ENCODE measurements at places on chromosomes 3 and 15. TPM values are rescaled to one million over a fixed set of nuclear protein-coding genes. Genes with fewer than 3 reads are reported as not detected.

Gene PP2D1
- not detected for total RNA-seq

GRCh38 chr3:144409319-144409718 lies 437.7 kb downstream of the DIPK2A start:
- no peak for DNase-seq

- DNase-seq = peak; percentile 76
Measured at GRCh38 chr15:64072812-64073211, 20.8 kb downstream of the CIAO2A start.

DNA sequence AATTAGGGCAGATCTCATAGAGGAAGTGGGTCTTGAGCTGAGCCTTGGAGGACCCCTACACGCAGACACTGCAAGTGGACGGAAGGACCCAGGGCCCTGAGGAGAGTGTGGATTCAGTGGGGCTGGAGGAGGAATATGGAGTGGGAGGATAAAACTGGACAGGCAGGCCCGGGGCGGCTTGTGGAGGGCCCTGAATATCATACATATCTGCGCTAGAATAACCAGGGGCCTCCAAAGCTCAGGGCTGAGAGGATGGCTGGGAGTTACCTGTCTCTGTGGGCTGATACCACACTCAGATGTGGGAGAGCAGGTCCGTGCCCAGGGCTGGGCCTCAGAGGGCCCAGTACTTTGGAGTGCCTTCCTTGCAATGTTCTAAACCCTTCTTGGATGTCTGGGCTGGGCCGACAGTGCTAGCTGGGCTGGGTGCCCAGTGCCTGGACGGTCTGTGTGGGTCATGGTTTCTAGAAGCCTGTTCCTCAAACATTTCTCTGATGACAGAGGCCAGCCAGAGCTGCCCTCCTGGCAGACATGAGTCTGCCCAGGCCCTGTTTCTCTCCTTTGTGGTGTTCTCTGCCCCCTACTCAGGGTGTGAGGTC lies 29.6 kb downstream of the CHRD start:
- DNase-seq = no peak

DNA sequence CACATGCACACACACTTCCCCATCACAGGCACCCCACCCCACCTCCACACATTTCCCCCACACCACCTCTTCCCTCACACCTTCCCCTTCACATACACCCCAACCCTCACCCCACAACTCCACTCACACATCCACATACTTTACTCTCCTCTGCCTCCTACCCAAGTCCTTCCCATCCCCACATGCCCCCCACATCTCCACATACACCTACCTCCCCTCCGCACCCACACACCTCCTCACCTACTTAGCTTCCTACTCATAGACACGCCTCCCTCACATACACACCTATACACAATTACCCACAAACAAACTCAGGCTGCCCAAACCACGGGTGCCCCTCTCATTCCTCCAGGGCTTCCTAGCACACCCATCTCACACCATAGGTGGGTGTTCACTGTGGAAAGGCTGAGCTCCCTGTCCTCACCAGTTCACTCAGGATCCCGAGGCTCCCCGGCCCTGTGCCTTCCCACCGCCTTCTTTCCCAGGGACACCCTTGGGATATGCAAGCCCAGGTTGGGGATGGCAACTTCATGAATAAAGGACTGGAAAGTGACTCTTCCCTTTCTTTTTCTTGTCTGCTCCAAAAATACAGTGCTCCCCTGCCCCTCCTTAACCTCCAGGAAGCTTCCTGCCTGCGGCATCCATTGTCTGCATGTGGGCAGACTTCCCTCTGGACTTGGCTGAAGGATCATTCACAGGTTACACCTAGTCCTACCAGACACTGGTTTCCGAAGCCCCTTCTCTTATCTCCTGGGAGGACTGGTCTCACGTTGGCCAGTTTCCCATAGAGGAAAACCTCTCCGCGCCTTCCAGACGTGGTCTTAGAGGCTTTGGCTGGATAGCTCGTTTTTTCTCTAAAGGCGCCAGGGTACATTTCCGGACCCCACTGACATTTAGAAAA lies 61.5 kb downstream of the SLCO2A1 start:
- DNase-seq = no peak

DNA sequence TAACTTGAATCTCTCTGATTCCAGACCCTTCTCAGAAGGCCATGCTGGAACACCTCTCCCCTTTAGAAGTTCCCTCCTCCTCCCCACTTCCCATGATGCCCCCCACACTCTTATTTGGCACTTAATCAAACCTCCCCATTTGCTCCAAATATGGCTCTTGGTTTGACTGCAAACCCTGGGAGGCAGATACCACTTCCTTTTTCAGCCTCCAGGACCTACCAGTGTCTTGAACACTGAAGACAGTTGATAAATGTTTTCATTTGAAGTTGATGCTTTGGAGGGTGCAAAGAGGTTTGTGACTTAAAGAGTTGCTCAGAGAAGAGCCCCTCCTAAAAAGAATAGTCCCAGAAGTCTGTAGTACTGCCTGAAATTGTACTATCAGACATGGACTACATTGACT lies 61.5 kb downstream of the SEMA5B start:
- no peak for DNase-seq

DNA sequence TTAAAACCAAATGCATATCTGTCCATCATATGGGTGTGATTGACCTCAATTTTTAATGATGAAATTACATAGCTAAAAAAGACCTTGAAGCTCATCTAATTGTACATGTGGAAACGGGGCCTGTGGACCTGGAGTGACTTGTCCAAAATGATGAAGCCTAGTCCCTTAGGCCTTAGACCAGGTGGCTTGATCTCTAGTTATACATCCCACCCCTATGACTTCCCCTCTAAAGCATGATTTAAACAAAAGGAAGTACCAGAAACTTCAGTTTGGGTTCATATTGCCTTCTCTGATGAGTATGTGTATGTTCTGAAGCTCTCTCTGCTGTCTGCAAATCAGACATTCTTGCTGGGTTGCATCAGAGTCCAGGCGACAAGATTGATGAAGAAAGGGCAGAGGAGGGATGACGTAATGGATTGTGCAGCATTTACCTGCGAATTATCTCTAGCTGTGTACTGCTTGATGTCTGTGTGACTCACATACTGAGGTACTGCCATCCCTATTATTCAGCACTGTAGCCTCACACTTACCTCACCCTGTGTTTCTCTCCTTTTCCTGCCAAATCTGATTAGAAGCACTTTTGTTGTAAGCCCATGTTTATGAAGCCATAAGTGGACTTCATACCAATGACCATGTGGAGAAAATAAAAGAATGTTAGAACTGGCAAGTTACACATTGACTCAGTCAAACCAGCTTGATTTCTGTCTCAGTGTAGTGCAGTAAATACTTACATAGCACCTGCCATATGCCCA lies 111.5 kb downstream of the FILIP1L start:
- DNase-seq = peak; percentile 69

GRCh38 chr3:177936721-177937120 lies 599.5 kb upstream of the KCNMB2 start:
- DNase-seq = no peak

- DNase-seq = no peak
Measured at GRCh38 chr3:14405360-14406238, 3.2 kb downstream of the SLC6A6 start.

- peak; percentile 83 for DNase-seq
Measured at GRCh38 chr3:170563712-170564423, 22.0 kb downstream of the SLC7A14 start.

Gene COL7A1
- under 0.01 TPM for total RNA-seq

DNA sequence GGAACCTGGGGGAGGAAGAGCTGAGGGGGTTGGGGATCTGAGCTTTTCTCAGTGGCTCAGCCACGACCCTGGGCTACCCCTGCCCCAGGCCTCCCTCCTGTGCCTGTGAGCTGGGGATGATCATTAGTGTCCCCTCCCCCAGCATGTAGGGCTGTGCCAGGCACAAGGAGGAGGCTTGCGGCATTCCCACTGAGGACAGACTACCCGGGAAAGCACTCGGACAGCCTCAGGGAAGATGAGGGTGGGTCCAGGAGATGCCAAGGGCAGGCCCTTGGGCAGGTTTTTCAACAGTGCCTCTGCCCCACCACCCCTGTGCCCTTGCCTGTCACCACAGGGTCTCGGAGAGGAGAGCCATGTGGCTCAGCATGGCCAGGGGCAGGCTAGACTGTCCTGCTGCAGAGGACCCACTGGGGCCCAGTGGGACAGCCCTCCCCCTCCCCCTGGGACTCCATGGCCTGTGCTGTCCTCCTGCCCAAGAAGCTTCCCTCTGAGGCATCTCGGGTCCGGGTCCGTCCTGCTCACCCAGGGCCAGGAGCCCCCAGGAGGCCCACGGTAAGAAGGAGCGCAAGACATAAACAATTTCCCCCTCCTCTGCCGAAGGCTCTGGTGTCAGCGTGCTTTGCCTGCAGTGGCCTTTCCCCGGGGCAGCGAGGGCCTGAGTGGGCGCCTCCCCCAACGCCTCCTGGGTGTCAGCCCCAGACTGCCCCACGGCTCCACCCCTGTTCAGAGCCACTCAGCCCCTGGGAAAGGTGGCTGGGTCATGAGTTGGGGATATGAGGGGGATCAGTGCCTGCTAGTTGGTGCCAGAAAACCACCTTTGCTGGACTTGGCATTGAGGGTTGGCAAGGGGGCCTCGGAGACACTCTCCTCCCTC lies 192.5 kb downstream of the GOLGA6L6 start:
- DNase-seq = no peak

Gene C3orf85
- total RNA-seq = not detected

Gene DTWD1
- total RNA-seq = 12.1 TPM

Gene CBLB
- 6.8 TPM for total RNA-seq

Gene CPA3
- not detected for total RNA-seq

Gene TRH
- total RNA-seq = not detected

DNA sequence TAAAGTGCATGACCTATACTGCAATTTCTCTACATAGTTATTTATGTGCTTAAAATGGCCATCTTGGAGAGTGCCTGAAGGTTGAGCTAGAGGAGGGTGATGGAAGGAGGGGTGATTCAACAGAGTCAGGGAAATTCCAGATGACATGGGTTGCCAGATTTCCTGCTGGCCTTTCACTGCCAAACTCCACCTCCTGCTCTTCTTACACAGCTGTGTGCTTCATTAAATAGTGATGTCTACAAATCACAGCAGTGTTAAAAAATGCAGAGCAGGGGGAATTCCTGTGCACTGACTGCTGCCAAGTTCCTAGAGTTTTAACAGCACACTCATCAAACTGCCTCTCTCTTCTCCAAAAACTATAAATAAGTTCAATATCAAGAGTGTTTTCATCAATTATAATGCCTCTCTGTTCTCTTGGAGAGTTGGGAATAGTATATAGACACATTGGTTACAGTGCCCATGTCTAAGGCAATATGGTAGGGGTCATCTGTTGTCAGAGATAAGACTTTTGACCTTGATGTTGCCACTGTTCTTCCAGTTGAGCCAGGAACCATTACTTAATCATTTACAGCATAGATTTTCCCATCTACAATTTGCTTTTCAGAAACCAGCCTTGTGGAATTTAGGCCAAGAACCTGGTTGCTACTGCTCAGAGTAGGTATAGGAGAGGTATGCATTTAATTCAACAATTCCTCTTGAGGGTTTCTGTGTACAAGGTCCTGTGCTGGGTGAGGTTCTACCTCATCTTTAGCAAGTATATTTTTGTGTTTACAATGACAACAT lies 79.6 kb downstream of the TP63 start:
- DNase-seq = peak; percentile 98

DNA sequence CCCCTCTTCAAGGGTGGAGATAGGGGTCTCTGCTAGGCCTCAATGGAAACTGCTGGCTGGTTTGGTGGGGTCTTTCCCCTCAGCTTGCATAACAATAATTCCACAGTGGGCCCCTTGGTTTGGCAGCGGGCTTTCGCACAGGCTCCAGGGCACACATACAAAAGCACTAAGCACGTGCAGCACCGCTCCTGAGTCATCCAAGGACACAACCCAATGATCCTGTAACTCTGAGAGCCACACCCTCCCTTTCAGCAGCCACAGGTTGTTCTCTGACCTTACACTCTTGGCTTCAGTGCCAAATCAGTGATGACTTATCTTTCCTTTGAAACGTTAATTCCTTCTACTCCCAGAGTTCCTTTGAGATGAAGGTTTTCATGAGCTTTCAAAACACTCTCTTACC lies 41.7 kb downstream of the DAPK2 start:
- DNase-seq = no peak

Gene PXK
- total RNA-seq = 13.7 TPM

Gene NME9
- total RNA-seq = 0.22 TPM

DNA sequence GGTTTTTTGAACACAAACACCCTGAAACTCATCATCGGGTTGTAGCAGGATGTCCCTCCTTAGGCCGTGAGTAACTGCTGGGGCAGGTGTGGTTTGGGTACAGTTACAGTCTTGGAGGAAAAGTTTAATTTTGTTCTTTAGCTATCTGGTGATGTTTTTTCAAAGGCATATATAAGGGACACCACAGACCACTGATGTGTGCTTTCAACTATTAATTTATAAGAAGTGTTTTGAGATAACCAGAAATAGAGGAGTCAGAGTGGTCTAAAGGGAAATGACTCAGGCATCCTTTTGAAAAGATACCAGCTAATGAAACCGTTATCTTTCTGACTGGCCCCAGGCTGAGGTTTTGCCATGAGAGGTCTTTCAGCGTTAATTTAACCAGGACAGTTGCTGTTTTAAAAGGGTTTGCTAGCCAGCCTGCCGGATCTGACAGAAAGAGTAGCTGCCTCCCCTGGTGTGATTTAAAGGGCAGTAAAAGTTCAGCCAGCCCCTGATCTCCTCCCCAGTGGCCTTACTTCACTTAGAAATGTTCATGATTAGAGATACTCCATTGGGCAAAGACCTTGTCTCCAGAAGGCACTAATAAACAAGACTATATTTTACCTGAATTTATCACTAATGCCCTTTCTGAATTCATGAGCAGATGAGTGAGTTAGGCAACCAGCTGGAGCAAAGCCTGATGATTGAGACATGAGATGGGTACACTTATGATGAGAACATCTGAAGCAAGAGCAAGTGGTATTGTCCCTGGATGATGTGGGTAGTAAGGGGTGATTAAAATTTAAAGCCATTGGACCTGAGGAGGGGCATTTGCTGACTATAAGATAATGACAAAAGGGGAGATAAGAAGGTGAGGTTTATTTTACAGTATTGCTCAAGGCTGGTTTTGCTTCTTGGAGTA lies 482.5 kb upstream of the TBL1XR1 start:
- peak; percentile 74 for DNase-seq

DNA sequence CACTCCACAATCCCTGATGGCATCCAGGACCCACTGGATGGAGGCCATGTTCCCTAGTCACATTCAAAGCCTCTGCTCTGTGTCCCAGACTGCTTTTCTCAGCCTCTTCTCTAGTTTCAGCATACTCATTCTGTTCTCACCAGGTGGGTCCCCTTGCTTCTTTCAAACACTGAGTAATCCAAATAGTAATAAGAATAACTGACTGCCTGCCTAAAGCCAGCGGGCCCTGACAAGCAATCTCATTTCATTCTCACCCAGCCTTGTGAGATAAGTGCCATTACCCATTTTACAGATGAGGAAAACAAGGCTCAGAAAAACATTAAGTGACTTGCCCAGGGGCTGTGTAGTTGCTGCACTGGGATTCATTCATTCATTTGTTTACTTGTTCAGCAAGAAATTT lies 25.4 kb downstream of the MAPKAPK3 start:
- DNase-seq = no peak

Gene PATL2
- total RNA-seq = not detected

Gene CORO2B
- 1.3 TPM for total RNA-seq

DNA sequence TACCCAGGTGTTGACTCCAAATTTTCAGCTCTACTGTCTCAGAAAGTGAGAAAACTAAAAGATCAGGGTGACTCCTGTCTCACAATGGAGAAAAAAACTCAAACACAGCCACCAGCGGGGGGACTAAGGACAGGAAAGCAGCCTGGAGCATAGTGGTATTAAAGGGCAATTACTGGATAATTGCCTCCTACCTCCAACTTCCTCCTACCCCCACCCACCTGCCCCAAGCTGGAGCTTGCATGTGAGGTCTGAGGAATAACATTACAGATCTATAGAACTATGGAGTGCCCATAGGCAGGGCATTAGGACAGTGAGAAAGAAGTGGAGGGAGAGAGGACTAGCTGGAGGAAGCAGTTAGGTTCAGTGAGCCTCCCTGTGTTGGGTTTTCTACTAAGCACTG lies 2.7 kb upstream of the PCCB start:
- no peak for DNase-seq
